ENCODE measurements at places on chromosomes 4 and X. TPM values are rescaled to one million over a fixed set of nuclear protein-coding genes. Genes with fewer than 3 reads are reported as not detected.

DNA sequence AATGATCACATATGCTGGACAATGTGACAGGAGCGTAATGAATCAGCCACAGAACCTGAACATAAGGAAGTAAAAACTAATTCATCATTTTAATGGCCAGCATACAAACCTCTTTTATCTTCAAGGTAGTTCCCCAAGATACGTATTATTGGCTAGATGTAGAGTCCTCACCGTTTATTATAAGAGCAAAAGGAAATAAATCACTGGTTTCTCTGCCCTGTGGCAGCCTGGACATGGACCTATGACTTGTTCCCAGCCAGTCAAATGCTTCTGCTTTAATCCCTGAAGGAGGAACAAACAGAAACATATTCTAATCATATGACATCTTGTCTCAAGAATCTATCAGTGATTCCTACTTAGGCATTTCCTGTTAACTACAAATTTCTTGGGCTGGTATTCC lies 86.8 kb upstream of the FAM241A start:
- no peak for DNase-seq
- H3K27ac ChIP-seq = no peak overlapping the region
- no peaks in the 10 kb centered on the region for H3K36me3 ChIP-seq
- H3K4me1 ChIP-seq = no peaks in the 10 kb centered on the region
- H3K4me3 ChIP-seq = no peak overlapping the region

The SYP gene
- 2.1 TPM for total RNA-seq

DNA sequence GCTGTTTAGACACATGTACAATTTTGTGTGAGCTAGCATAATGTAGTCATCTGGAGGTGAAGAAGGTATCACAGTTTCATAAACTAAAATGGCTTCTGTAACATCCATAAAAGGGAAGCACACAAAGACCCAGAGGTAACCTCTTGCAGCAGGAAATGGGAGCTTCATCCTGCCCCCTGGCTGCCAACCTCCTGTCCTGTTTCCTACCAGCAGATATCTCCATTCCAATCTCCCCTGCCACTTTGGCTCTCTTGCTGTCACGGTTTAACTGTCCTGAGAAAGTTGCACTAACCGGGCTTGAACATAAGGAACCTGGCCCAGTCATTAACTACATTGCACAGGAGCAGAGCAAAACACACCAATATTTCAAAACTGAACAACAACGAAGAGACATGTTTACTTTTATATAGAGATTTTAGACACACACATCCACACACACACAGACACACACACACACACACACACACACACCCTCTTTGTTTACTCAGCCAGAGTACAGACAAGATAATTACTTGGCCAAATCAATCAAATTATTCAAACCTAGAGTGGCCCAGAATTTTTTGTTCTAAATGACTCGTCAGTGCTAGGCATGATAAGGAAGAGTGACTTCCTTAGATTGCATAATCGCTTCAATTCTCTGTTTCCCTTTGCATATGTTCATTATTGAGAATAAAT lies 24.2 kb downstream of the MID2 start:
- no peaks in the 10 kb centered on the region for H3K27me3 ChIP-seq
- no peak overlapping the region for H3K4me3 ChIP-seq
- no peaks in the 10 kb centered on the region for H3K4me1 ChIP-seq

- no peak overlapping the region for H3K27ac ChIP-seq
- no peak overlapping the region for H3K4me3 ChIP-seq
- no peaks in the 10 kb centered on the region for H3K4me1 ChIP-seq
- no peak for DNase-seq
- no peaks in the 10 kb centered on the region for H3K27me3 ChIP-seq
- no peaks in the 10 kb centered on the region for H3K36me3 ChIP-seq
Observed at GRCh38 chr4:163243297-163243981, 76.7 kb upstream of the NAF1 start.

- no peaks in the 10 kb centered on the region for H3K36me3 ChIP-seq
- H3K27me3 ChIP-seq = no peaks in the 10 kb centered on the region
- no peak overlapping the region for H3K27ac ChIP-seq
- no peak overlapping the region for H3K4me3 ChIP-seq
Observed at GRCh38 chr4:107592519-107592918, 127.5 kb downstream of the PAPSS1 start.

GRCh38 chr4:2716236-2716635 lies 39.9 kb downstream of the TNIP2 start:
- H3K36me3 ChIP-seq = peaks cover 29% of the 10 kb centered on the region
- no peaks in the 10 kb centered on the region for H3K27me3 ChIP-seq
- no peak for DNase-seq
- H3K4me3 ChIP-seq = no peak overlapping the region
- H3K27ac ChIP-seq = peak overlapping the region; percentile 63

DNA sequence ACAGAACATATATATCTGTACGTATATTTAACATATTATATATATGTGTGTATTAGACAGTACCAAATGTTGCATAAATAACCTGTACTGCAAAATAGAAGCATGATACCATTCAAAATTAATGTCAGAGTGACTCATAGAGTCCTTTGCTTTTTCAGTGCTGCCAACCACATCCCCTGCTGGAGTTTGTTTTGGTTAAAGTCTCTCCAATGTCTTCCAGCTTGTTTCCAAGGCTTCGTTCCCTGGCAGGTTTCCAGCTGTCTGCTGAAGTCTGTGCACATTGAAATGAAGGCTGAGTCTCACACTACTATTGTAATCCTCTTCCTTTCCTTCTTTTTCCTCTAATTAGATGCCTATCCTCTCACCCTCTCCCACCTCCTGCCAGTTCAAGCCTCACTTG lies 14.9 kb downstream of the NRK start:
- no peak overlapping the region for H3K4me3 ChIP-seq
- no peak overlapping the region for H3K27ac ChIP-seq
- H3K4me1 ChIP-seq = no peaks in the 10 kb centered on the region

GRCh38 chr4:74598611-74599325 lies 153.8 kb downstream of the AREG start:
- no peak for DNase-seq
- H3K27me3 ChIP-seq = no peaks in the 10 kb centered on the region
- H3K36me3 ChIP-seq = no peaks in the 10 kb centered on the region

- no peaks in the 10 kb centered on the region for H3K36me3 ChIP-seq
Observed at GRCh38 chr4:39181520-39181904, 817 bp upstream of the WDR19 start.

GRCh38 chr4:86594559-86595425 lies 677 bp downstream of the PTPN13 start:
- peak overlapping the region; percentile 79 for H3K27ac ChIP-seq
- no peaks in the 10 kb centered on the region for H3K27me3 ChIP-seq
- peak; percentile 25 for DNase-seq
- H3K36me3 ChIP-seq = no peaks in the 10 kb centered on the region
- H3K4me1 ChIP-seq = no peaks in the 10 kb centered on the region

DNA sequence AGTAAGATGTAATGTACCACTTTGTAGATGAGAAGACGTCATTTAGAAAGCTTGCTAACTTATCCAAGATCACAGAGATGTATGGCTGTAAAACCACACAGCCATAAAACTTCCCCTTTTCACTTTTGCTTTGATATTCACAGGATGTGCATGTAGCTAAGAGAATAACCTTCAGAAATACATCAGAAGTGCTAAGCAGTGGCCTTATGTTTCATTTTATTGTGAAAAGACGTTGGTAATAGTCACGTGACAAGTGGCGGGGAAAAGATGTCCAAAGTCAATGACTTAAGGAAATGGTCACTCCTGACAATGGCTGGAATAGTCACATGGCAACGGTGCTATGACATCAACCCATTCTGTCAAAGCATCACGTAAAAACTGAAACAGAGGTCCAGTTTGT lies 12.9 kb upstream of the WDR17 start:
- H3K27ac ChIP-seq = no peak overlapping the region
- no peak for DNase-seq
- H3K27me3 ChIP-seq = no peaks in the 10 kb centered on the region
- H3K36me3 ChIP-seq = no peaks in the 10 kb centered on the region
- no peak overlapping the region for H3K4me3 ChIP-seq

DNA sequence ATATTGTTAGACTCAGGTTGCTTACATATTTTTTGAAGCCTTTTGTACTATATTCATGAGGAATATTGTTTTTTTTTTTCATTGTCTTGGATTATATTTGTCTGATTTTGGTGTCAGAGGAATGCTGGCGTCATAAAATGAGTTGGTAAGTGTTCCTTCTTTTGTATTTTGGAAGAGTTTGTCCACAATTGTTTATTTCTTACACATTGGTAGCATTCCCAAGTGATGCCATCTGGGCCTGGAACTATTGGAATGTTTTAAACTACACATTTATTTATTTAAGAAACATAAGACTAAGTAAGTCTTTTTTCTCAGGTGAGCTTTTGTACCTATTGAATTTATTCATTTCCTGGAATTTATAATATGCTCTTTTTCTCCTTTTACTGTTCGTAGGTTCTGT lies 107.6 kb downstream of the LARP1B start:
- no peak overlapping the region for H3K27ac ChIP-seq
- no peaks in the 10 kb centered on the region for H3K27me3 ChIP-seq
- no peaks in the 10 kb centered on the region for H3K36me3 ChIP-seq
- no peak overlapping the region for H3K4me3 ChIP-seq
- H3K4me1 ChIP-seq = no peaks in the 10 kb centered on the region

GRCh38 chrX:72641611-72642010 lies 69.0 kb upstream of the HDAC8 start:
- H3K4me3 ChIP-seq = no peak overlapping the region
- no peak for DNase-seq
- H3K36me3 ChIP-seq = no peaks in the 10 kb centered on the region
- H3K27me3 ChIP-seq = no peaks in the 10 kb centered on the region

- no peak for DNase-seq
- no peak overlapping the region for H3K4me3 ChIP-seq
- no peak overlapping the region for H3K27ac ChIP-seq
- H3K36me3 ChIP-seq = no peaks in the 10 kb centered on the region
- H3K27me3 ChIP-seq = no peaks in the 10 kb centered on the region
- H3K4me1 ChIP-seq = no peaks in the 10 kb centered on the region
Observed at GRCh38 chr4:182280436-182281111, 37.4 kb downstream of the TENM3 start.

The DRP2 gene
- not detected for total RNA-seq

DNA sequence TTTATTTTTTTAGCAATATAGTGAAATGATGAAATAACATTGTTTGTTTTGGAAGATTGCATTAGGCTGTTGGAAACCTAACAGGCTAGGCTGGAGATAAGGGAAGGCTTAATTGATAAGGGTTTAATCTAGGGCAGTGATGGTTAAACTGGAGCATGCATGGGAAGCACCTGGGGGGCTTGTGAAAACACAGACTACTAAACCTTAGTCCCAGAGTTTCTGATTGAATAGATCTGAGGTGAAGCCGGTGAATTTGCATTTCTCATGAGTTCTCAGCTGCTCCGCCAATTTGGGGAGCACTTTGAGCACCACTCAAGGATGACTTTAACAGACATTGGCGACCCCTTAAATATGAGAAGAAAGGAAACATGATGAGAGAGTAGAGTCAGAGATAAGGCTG lies 11.5 kb downstream of the STK26 start:
- no peaks in the 10 kb centered on the region for H3K27me3 ChIP-seq
- H3K4me1 ChIP-seq = no peaks in the 10 kb centered on the region
- no peaks in the 10 kb centered on the region for H3K36me3 ChIP-seq
- no peak overlapping the region for H3K27ac ChIP-seq
- H3K4me3 ChIP-seq = no peak overlapping the region
- DNase-seq = no peak

DNA sequence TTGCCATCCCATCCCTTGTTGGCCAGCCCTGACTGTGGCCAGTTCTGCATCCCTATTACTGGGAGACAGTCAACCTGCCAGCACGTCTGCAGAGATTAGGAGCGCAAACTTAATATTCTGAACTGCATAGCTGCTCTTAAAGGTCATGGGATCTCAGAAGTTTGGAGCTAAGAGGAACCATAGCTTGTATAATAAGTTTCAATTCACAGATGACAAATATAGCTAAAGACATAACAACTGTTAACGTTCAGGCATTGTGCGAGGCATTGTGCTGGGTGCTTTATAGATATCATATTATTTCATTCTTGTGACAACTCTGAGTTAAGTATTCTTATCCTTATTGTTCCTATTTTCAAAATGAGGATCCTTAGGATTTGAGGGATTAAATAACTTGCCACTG lies 3.7 kb downstream of the SCARB2 start:
- H3K4me3 ChIP-seq = no peak overlapping the region
- H3K27me3 ChIP-seq = no peaks in the 10 kb centered on the region
- no peak for DNase-seq
- peak overlapping the region; percentile 97 for H3K27ac ChIP-seq

- no peaks in the 10 kb centered on the region for H3K4me1 ChIP-seq
- no peaks in the 10 kb centered on the region for H3K27me3 ChIP-seq
- no peaks in the 10 kb centered on the region for H3K36me3 ChIP-seq
- H3K27ac ChIP-seq = no peak overlapping the region
Observed at GRCh38 chr4:159413306-159413943, 310.5 kb downstream of the RAPGEF2 start.

DNA sequence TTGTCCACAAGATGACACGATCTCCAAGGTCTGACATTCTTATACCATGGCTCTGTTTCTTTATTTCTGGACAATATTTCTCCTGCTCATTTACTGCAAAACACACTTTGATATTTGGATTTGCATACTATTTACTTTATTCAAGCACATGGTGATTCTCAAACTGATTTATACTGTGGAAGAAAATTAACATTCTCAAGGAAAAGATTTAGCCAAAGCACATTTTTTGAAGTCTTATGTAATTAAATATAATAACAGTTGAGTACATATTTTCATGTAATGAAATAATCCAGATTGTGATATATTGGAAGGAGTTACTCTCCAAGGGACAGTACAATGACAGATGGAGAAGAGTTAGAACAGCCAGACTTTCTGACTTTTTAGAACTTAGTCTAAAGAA lies 155.8 kb upstream of the CT83 start:
- no peaks in the 10 kb centered on the region for H3K36me3 ChIP-seq
- no peak overlapping the region for H3K4me3 ChIP-seq
- no peaks in the 10 kb centered on the region for H3K4me1 ChIP-seq
- H3K27me3 ChIP-seq = no peaks in the 10 kb centered on the region
- no peak overlapping the region for H3K27ac ChIP-seq

The GLOD5 gene
- not detected for total RNA-seq

GRCh38 chr4:3369781-3370674 lies 71.7 kb upstream of the HGFAC start:
- peak; percentile 53 for DNase-seq
- no peaks in the 10 kb centered on the region for H3K36me3 ChIP-seq
- peak overlapping the region; percentile 9 for H3K27ac ChIP-seq
- H3K27me3 ChIP-seq = no peaks in the 10 kb centered on the region
- peaks cover 29% of the 10 kb centered on the region for H3K4me1 ChIP-seq
- H3K4me3 ChIP-seq = no peak overlapping the region

- no peaks in the 10 kb centered on the region for H3K36me3 ChIP-seq
- H3K27me3 ChIP-seq = no peaks in the 10 kb centered on the region
- peak; percentile 31 for DNase-seq
- H3K4me3 ChIP-seq = no peak overlapping the region
- H3K4me1 ChIP-seq = no peaks in the 10 kb centered on the region
- H3K27ac ChIP-seq = no peak overlapping the region
Observed at GRCh38 chrX:70196961-70197720, 19.9 kb downstream of the DGAT2L6 start.

DNA sequence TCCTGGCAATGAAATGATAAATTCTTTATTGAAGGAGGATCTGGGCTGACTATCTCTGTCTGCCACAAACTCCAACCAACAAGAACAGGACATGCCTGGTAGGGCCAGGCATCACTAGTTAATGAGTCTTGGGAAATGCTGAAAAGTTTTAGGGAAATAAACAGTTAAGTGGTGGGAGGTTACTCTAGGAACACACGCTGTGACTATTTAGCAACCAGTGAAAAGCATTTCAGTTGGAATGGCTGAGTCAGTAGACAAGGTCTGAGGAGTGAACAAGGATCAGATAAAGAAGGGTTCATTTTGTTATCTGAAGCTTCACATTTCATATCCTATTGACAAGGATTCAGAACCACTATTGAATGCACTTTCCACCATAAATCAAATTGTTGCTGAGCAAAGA lies 394.9 kb upstream of the BOD1L1 start:
- no peaks in the 10 kb centered on the region for H3K27me3 ChIP-seq
- H3K4me1 ChIP-seq = no peaks in the 10 kb centered on the region
- H3K36me3 ChIP-seq = no peaks in the 10 kb centered on the region
- DNase-seq = no peak
- no peak overlapping the region for H3K4me3 ChIP-seq

All from upper lobe of left lung (tissue), 6 donors.